Memory B cell (primary cell): ENCODE measurements at places on chromosomes 7 and 10.

- DNase-seq, result no peak
Observed at GRCh38 chr10:5284311-5285057, 80.3 kb upstream of the UCN3 start.

DNA sequence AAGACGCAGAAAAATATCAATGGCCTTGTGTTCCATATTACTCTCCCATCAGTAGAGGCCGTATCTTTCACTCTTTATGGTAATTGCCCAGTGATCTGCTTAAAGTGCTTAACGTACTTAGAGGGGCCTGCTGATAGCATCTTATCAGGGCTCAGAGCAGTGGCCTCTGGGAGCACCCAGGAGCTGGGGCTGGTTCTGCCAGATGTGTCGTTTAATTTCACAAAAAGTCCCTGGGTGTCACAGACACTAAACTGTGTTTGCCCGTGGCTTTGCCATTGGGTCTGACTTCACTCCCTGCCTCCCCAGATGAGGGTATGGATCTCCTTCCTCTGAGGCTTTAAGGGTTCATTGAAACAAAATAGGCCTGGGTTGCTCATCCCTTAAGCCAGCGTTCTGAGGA is 435.3 kb downstream of the GATA3 start:
- DNase-seq, result no peak

DNA sequence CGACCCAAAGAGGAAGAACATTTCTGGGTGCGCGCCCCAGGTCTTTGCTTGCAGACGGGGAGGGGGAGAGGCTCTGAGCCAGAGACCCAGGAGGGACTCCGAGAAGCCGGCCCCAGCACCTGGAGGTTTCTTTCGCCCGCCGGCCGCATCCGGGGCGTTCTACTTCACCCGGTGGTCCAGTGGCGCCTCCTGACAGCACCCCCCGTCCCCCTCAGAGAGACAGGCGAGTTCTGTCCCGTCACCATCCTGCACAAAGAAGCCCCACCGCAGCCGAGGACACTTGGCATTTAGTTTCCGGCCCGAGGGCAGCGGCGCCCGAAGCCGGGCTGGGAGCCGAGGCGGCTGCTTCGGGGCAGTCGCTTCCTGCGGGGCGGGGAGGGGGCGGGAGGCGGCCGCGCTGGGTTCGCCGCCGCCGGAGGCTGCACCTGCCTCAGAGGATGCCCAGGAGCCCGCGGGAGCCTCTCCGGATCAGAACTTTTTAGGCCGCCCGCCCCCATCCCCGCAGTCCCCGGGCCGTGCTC is at the start of gene TMEM178B:
TSS of gene TMEM178B (plus strand) at position 424 of the 521 bp plus-strand sequence.
- peak; percentile 5 for DNase-seq

DNA sequence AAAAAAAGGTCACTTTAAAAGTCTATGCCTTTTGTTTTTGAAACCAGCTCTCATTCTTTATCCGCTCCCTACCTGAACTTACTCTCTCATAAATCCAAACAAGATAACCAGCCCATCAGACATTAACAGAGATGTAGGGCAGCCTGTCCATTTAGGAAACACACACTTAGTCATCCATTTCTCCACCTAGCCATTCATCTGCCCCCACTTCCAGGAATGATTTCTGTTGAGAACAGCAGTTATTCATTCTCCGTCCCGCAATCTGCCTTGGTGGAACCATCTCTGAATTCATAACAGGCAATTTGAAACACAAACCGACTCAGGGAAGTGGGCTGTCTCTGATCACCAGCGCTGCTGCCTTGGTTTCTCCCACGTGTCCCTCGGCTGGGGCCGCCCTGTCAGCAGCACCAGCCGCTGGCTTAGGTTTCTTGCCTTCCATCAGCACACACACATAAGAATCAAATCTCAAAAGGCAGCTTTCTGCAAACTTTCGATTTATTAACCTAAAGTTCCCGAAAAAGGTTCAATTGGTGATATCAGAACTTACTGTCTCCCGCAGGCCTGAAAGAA is 528.2 kb upstream of the NRP1 start:
- no peak for DNase-seq

DNA sequence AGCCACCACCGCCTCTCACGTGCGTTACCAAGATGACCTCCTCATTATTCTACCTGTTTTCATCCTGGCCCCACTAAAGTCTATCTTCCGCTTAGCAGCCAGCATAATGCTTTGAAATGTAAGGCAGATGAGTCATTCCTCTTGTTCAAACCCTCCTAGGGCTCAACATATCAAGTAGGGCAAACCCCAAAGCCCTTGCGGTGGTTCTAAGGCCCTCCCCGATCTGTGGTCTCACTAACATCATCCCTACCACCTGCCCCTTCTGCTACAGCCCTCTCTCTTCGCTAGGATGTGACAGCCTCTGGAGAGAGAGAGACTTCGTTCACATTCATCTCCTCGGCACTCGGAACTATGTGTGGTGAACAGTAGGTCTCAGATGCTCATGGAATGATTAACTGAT is 94.8 kb downstream of the SVIL start:
- no peak for DNase-seq

DNA sequence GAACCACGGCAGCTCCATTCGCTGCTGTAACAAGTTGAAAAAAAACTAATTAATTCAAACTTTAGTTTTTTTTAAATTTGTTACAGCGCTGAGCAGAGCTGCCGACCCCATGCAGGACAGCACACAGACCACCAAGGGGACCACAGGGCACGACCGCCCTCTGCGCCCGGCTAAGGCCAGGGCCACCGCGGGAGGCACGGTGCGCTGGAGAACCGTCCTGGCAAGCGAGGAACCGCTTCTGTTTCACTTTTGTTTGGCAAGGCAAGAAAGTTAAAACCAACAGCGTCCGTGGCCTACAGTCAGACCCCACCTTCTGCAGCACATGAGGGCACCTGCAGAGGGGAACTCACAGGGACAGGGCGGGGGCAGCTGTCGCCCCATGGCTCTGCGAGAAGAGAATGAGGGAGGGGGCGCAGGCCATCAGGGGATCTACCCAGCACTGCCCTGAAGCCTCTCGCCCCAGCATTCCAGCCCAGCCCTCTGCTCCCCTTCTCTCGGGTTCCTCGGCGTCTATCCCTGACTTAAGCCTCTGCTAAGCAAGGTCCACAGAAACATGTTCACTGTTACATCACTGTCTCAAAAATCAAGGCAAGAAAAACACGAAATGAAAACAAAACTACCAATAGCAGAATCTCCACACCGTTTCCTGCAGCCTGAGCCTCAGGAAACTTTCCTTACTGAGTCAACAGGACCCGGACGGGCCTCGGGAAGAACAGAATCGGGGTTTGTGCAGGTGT is 204.4 kb downstream of the DIP2C start:
- peak; percentile 19 for DNase-seq

- no peak for DNase-seq
Observed at GRCh38 chr7:17302575-17303142, 4.2 kb downstream of the AHR start.

GRCh38 chr7:150686030-150686631 is 625 bp downstream of the GIMAP2 start:
- no peak for DNase-seq

DNA sequence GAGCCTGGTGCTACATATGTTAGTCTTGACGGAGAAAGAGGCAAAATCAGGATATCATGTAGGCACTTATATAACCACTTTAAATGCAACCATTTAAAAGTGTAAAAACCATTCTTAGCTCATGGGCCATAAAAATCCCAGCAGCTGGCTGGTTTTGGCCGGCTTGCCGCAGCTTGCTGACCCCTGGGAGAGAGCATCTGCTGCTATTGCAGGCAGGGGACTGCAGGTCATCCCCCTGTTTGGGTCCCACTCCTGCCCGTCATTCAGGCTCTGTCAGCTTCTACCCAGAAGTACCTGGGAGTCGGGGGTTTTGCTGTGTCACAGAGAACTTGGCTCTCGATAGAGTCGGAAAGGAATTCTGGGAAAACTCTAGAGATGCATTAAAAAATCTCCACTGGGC is 187.4 kb downstream of the CUX1 start:
- DNase-seq, result no peak

GRCh38 chr7:90738249-90738648 is 142.1 kb downstream of the CDK14 start:
- DNase-seq, result no peak

DNA sequence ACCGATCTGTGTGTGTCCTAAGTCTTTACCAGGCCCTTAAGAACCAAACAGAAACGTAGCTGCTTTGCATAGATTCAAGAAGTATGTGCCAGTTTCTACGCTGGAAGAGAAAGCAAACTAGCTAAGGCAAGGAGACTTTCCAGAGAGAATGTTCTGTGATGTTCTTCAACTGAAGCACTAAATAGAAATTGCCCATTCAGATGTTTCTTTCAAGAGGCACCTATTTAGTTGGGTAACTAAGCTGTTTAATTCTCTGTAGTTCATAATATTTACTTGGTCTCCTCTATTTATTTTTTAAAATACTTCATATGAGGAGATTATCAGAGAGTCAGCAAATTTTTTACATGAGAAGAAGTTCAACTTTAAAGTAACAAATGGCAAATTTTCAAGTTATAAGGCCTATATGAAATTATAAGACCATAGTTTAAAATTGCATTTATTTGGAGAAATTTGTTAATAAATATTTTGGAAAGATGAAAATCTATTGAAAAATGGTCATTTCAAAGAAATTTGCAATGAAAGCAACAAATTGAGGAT is 279.0 kb downstream of the NEBL start:
- DNase-seq, result no peak

DNA sequence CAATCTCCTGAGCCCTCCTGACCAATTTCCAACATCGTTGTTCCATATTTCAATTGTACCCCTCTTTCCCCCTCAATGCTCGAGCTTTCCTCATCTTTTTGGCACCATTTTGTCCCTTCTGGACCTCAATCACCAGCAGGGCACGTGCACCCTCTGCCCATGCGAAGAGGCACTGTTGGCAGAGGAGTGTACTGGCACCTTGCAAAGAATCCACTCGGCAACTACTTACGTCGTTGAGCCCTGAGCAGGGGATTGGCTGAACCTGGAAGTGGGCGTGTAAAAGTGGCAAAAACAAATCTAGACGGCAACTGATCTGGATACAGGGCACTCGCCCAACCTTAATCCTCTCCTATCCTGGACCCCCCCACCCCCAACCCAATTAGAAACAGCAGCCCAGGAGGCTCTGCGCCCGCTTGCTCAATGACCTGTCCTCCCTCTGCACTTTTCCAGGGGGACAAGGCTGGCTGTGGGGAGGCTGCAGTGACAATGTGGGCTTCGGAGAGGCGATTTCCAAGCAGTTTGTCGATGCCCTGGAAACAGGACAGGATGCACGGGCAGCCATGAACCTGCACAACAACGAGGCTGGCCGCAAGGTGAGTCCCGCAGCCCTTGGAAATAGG is 18.8 kb downstream of the WNT8B start:
- peak; percentile 96 for DNase-seq

DNA sequence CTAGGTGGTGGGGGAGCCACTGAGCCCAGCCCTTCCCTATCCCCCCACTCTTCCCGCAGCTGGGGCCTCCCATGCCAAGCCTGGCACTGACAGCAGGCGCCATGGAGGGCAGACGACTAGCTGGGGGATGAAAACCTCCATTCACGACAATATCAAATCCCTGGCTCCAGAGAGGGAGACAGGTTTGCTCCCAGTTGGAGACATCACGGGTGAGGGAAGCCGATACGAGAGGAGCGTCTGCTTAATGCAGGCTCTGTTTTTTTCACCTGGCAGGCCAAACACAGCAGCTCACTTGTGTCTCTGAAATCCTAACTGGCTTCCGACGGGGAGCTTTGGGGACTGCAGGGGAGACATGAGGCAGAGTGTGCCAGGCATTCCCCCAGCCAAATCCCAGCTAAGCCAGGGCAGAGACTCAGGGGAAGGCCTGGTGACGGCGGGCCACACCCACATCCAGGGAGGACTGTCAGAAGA is 307.4 kb upstream of the ZMIZ1 start:
- no peak for DNase-seq

DNA sequence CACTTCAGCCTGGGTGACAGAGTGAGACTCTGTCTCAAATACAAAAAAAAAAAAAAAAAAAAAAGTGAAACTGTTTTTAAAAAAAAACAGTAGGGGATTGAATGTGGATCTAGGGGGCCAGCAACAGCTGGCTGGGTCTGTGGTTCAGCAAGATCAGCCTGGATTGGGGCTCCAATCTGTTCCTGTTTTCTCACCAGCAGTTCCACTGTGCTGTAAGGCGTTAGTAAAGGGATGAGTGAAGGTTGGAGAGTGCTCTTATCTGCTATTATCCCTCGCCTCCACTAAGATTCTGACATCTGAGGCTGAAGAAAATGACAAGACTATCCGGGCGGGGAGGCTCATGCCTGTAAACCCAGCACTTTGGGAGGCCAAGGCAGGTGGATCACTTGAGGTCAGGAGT is 41.6 kb upstream of the GTF2IRD1 start:
- no peak for DNase-seq

- no peak for DNase-seq
Observed at GRCh38 chr10:34530778-34531177, 284.3 kb downstream of the PARD3 start.

GRCh38 chr10:61120805-61121204 is 176.8 kb upstream of the RHOBTB1 start:
- no peak for DNase-seq

DNA sequence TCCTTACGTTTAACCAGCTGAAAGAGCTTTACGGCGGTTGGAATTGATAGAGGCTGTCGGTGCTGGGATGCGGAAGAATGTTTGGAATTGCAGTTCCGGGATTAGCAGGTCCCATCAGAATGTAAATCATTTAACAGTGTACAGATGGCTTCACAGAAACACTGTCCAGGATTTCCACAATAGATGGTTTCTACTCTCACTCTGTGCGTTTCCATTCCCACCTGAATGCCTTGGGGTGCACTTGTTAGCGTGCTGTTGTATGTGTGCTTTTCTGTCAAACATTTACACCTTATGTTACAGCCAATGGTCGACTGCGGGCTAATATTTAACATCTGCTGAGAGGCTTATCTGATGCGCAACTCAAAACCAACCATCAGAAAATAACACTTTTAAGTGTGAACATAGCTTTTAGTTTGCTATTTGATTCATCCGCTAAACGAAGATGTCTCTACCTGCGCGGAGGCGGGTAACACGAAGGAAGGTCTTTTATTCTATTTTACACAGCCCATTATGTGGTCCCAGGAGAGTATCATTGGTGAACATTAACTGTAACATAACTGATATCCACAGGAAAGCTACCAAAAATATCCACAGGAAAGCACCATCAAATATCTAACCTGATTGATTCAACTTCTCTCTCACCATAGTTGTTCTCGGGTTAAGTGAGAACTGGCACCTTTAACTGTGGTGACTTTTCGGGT is 179.0 kb downstream of the PRPF18 start:
- no peak for DNase-seq

DNA sequence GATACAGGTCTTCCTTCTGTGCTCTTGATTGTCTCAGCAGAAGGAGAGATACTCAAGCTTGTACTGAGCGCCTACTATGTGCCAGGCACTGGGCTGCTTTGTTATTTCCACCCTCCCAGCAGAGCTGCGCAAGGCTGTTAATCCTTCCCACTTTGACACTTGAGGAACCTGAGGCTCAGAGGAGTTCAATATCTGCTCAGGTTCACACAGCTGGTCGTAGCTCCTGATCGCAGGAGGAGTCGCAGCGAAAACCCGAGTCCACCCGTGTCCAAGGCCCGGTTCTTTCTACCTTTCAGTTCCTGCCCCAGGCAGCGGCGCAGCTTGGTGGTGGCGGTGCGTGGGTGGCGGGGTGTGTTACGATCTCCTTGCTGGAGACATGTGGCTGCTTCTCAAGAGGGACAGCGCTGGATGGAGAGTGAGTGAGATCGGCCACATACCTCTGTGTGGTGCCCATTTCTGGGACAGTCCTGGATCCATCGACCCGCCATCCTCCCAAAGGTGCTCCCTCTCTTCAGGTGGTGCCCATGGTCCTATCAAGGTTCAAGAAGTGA is 26.5 kb upstream of the SAMD8 start:
- no peak for DNase-seq
